ENCODE measurements at places on chromosomes 13 and 19.

- DNase-seq = no peak
These were observed 26.4 kb downstream of the ELAVL1 start for GRCh38 chr19:7979011-7979410.

DNA sequence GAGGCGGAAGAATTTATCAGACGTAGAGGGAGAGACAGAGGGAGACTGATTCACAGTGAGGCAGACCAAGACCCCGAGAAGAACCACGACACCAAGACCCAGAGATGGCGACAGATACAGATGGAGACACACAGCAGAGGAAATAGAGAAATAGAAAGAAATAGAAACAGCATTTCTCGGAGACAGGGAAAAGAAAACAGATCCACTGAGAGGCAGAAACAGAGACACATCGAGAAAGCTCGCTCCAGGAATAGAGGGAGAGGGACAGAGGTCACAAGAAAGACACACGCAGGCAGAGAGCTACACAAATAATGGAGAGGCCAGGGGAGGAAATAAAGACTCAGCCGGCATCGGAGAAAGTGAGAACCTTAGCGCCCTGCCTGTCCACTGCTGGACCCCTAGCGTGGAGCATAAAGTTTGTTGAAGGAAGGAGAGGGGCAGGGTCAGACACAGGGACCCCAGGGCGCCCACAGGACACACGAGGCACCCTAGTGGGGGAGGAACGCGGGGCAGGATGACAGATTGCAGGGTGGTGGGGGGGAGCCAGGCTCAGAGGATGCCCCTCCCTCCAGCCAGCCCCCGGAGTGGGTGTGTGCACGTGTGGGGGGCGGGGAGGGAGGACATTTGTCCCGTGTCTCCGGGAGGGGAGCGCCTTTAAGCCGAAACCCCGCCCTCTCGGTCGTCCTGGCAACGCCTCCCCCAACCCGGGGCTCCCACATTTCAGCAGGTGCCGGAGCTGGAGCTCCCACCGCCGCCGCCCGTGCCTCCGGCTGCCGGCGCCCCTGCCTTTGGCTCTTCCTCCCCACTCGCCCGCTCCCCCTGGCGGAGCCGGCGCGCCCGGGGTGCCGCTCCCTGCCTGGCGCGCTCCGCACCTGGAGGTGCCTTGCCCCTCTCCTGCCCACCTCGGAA is at the start of gene PRKCG:
Gene PRKCG (plus strand): TSS at position 716 of the 909 bp plus-strand sequence. CDS start 298 bp downstream, outside the sequence.
- DNase-seq = peak; percentile 29

- no peak for DNase-seq
These were observed 75.1 kb downstream of the COL4A2 start for GRCh38 chr13:110382229-110382628.

GRCh38 chr19:41917676-41918075 is 10.6 kb downstream of the ERFL start:
- no peak for DNase-seq

- DNase-seq = no peak
These were observed 361.2 kb downstream of the SUCLA2 start for GRCh38 chr13:47639738-47640447.

DNA sequence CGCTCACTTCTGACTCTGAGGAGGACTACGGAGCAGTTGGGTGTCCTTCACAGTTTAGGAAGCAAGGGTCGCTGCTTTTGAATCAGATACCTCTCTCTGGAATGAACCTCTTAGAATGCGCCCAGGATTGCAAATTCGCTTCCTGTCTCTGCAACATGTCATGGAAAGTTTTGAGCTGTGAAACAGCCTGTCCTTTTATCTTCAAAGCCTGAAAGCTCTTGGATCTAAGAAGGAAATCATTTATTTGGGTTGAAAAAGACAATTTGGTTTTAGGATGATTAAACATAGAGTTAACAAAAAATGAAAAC is 134.1 kb downstream of the KATNAL1 start:
- DNase-seq = no peak

- no peak for DNase-seq
These were observed 53.9 kb upstream of the CEACAM21 start for GRCh38 chr19:41521931-41522555.

DNA sequence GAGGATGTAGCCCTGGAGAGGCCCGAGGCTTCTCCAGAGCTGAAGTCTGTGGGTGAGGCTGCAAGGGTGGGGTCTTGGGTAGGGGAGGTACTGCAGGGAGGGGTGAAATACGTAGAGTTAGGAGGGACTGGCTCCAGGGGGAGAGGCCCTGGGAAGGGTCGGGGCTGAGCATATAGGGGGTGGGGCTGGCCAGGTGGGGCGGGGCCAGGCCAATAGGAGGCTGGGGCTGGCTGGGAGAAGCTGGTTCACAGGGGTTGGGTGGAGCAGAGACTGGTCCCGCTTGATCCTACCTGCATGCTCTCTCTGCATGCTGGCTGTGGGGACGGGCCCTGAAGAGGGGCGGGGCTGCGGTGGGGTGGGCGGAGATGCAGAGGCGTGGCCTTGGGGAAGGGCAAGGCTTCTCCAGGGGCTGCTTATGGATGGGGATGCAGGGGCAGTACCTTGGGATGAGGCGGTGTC is 51.9 kb downstream of the CELF5 start:
- no peak for DNase-seq

GRCh38 chr19:11931051-11931450 is 6.1 kb downstream of the ZNF700 start:
- no peak for DNase-seq

DNA sequence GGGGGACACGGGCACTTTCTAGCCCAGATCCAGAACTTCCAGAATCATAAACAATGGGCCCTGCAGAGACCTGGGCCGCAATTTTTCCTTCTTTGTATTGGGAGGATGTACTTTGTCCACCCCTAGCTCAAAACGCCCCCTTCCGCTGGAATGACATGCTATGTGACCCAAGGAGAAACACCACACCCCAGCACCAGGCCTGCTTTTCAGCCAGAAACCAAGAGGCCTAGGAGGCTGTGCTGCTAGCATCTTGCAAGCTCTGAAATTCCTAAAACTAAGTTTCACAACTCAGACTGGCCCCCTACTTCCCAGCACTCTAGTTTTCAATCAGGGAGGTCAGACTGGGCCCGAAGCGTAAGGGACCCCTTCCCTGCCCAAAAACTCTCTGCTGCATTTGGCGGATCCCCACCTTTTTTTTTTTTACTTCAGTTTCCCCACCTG is 538 bp downstream of the LSM4 start:
- peak; percentile 46 for DNase-seq

DNA sequence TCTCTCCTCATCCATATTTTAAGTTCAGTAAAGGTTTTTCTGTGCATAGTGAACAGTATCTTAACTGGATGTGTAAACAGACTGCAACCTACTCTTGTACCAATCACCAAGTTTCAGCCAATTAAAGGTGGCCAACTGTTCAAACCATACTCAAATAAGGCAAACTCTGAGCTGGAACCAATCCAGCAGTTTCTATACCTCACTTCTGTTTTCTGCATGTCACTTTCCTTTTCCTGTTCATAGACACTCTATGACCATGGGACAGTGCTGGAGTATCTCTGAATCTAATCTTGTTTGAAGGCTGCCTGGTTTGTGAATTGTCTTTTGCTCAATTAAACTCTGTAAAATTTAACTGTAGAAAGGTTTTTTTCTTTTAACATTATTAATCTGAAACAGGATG is 470.3 kb upstream of the SLITRK6 start:
- no peak for DNase-seq

GRCh38 chr19:16518061-16518460 is 21.9 kb downstream of the C19orf44 start:
- DNase-seq = no peak

DNA sequence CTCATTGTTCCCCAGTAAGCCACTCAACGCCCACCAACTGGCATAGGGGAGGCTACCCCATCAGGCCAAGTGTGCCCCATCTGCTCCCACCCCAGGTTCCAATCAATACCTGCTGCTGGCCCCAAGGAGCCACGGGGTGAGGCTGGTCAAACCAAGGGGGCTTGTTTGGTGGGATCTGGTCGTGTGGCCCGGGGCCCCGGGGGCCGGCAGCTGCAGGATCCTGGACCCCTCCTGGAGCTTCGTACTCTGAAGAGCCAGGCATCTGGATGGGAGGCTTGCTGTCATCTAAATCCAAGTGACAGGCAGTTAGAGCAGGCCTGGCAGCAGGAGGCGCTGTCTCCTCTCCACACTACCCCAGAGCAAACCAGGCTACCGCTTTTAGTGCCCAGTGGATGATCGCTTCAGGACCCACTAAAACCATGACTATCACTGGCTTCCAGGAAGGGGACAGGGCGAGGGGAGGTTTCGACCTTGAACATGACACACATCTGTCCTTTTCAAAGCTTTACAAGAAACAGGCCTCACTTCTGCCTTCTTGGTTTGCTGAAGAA is 14.2 kb downstream of the CHERP start:
- DNase-seq = no peak

- DNase-seq = peak; percentile 94
These were observed at the start of gene PLEKHF1 for GRCh38 chr19:29665215-29665825. Gene PLEKHF1, plus strand, starts transcription at chr19:29665461. Its CDS starts 8,379 bp downstream, at chr19:29673840.

GRCh38 chr13:89514534-89515312 is 1832.8 kb upstream of the MIR17HG start:
- DNase-seq = no peak

DNA sequence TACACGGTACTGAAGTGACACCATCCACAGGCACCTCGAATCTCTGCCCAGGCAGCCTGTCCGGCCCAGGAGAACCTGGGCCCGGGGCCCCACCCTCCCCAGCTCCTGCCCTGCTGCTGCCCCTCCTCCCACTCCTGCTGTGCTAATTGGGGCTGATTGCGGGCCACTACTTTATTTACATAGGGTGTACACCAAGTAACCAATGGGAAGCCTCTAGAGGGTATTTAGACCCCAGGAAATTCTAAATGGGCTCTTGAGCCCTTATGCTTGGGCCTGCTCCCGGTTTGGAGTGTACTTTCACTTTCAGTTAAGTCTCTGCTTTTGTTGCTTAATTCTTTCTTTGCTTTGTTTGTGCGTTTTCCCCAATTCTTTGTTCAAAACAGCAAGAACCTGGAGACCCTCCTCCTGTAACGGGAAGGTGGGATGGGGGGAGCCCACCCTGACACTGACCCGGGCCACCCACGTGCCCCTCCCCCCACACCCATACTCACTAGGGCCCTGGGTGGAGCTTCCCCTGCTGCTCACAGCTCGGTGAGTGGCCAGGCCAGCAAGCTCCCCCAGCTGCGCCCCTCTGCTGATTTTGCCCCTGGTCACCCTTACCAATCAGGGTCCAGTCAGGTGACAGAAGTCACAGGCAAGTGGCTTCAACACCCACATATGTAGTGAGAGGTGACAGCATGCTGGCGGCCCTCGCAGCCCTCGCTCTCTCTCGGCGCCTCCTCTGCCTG is 9.4 kb downstream of the SCGB2B2 start:
- DNase-seq = no peak

DNA sequence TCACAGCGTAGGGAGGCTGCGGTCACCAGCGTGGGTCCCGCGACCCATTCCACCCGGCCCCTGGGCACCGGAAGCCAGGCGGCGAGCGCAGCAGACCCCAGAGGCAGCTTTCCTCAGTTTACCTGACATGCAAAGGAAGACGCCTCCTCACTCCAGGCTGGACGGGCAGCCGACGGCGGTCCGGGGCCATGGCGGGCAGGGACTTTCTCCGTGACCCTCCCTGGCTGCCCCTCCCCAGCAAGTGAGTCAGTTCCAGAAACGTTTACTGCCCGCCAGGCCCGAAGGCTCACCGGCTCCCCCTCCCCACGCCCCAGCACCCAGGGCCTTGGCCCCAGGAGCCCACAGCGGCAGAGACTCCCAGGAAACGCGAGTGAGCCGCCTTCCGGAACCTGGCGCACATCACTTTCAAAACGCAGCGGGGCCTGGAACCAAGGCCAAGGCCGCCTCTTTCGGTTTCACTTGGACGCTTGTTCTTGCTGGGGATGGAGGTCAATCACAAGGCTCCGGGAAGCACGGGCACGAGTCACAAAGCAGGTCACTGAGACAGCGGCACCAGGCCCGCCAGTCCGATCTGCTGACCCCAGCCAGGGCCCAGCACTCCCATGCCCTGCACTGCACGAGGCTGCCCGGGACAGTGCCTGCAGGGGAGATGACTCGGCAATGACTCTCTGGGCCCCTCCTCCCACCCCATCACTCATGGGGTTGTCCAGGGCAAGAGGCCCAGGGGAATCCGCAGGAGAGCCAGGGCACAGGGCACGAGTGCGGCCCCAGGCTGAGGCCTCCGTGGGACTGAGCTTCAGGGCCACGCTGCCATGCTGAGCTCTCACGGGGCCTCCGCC is 5.3 kb downstream of the SBNO2 start:
- no peak for DNase-seq

GRCh38 chr19:28956961-28957360 is 256.0 kb downstream of the UQCRFS1 start:
- no peak for DNase-seq

DNA sequence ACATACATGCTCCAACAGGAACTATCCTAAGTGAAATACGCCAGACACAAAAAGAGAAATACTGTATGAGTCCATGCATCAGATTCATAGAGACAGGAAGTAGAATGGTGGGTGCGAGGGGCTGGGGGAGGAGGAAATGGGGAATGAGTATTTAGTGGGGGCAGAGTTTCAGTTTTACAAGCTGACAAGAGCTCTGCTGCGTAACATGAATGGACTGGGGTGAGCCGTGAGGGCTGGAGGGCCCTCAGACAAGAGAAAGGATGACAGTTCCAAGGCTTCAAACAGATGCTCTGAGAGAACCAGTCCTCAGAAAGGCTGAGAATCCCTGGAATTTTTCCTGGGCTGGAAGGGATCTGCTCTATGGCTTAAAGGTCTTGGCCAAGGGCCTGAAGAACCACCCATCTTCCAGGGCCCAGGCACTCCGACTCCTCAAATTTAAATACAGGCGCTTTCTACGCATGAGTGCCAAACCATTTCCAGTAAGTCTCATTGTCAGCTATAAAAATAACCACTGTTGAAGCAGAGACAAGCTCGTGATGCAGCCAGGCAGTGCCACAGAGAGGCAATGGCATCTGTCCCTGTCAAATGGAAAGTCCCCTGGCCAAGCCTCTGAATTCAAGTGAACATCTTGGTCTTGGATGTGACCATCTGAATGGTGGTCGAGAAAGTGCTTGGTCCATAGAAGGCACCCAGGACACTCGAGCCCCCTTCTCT is 17.5 kb downstream of the KLF2 start:
- peak; percentile 39 for DNase-seq

GRCh38 chr19:16026131-16026530 is 50.2 kb upstream of the TPM4 start:
- no peak for DNase-seq

DNA sequence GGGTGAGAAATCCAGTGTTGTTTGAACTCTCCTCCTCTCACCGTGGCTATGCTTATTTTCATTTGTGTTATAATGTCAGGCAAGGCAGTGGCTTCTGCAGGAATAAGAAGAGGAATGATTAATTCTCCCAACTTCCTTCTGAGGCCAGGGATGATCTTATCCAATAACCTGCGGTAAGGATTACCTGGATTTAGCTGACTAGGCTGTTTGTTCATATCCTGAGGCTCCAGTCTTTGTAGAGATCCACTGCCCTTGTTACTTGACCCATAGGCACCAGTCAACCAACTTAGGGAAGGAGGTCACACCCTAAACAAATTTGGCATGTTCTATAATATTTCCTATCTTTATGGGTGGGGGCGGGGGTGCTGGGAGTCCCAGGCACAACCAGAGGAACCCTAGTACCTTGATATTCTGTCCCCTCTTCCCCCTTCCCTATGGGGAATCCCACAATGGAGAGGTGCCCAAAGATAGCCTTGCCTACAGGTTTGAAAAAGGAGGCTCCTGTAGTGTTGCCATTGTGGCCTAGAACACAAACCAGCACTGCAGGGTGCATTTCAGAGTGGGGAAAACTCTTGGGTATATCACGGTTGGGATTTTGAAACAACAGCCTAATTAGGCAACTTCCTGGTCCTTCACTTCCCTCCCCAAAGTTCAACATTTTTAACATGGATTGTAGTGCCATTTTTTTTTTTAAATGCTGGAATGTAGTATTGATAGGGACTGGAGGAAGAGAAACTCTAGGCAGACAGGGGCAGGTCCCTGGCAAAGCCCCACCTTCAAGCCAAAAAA is 977.5 kb upstream of the SPRY2 start:
- DNase-seq = no peak
